ENCODE measurements at places on chromosomes 4 and X. TPM values are rescaled to one million over a fixed set of nuclear protein-coding genes. Genes with fewer than 3 reads are reported as not detected.

TNIP3 gene
- polyA plus RNA-seq, result not detected

VCX2 gene
- not detected for polyA plus RNA-seq

DGKK gene
- polyA plus RNA-seq, result 0.47 TPM

AIMP1 gene
- polyA plus RNA-seq, result 49.1 TPM

ADGRG4 gene
- not detected for polyA plus RNA-seq

All from cardiac muscle cell (in vitro differentiated cells and primary cell).